Fibroblast of upper back skin (primary cell): ENCODE measurements at places on chromosomes 16 and 17.

- no peak for DNase-seq
Measured at GRCh38 chr17:57672971-57673370, 72.1 kb downstream of the CCDC182 start.

DNA sequence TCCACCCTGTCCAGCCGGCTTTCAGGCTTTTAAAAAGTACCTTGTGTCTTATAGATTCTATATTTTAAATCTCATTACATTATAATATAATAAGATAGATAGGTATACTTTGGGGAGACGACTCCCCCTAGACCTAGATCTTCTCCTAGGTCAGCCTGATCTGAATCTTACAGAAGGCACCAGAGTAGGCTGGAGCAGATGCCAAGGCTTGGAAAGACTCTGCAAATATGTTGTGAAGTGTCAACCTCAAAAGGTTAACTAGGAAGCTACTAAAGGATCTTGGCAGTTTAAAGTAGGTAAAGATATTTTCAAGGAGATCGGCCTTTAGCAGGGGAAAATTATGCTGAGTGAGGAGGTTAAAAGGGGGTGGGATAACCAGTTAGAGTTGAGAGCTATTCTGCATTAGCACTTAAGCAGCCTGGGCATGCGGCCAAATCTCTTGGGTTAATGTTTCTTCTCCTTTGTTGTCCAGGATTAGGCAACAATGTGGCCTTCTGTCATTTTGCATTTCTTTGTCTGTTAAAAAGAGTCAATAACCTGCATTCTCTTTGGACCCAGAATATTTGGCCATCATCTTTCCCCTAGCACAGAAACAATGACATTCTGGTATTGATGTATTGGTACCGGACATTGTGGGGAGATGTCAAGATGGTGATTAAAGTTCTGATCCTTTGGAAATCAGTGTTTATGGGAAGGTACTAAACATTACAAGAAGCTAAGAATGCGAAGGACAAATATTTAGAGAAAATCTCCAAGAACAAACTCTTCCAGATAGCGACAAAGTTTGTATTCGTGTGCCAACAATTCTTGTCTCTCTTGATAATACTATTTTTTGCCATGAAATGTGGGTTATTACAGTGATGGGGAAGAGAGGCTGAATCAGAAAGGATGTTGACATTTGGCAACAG, 51.2 kb upstream of the DHX40 start:
- DNase-seq: peak; percentile 77

GRCh38 chr17:68246271-68247028, 1.4 kb upstream of the AMZ2 start:
- no peak for DNase-seq

DNA sequence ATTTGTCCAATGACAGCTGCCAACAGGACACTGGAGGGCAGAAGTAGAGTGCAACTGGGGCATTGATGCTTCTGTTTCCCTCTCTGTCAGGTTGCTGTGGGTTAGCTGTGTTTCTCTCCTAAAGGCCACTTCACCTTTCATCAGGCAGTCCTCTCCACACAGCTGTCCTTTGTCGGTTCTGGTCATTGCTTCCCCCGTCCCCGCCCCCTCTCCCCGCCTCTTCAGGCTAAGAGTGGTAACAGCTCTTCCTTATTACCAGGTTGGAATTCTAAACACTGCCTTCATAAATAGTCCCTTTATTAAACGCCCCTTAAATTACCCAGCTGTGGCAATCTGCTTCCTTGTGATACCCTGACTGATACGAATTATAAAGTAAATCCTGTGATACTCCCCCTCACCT, 31.8 kb upstream of the NSRP1 start:
- no peak for DNase-seq

- no peak for DNase-seq
Measured at GRCh38 chr17:45263477-45263860, 1.6 kb upstream of the SPATA32 start.

DNA sequence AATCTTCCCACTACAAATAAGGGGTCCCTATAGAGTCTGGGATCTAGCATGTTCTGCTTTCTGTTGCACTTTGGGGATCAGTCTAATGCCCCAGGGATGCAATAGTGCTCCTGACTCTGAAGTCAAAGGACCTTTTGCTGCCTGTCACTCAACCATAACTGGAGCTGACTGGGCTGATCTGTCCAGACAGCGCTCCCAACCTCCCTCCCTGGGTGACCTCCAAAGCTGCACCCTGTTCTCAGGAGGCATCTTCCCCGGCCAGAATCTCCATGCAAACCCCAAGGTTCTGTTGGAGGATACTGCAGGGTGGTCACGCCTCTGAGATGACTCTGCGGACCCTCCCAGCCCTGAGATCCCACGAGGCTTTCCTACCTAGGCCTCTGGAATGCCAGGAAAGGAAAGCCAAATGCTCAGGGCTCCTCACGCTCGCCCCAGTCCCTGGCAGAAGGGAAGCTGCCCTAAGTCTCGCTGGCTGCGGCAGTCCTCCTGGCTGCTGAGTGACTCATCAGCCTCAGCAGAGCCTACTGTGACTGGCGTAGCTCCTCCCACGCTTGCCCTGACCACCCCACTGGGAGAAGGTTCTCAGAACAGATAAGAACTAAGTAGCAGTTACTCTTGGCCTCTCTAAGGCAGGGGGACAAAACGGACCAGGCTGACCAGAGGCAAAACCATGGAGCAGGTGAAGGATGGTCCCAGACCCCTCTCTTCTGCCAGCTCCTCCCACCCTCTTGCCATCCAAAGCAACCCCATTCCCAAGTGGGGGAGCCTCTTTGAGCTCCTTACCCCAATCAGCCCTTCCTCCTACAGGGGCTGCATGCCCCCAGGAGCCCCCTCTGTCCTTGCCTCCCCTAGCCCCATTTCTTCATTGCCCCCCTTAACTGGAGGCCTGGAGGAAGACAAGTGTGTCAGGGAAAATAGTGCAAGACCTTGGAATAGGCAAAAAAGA, 124.1 kb upstream of the TNRC6C start:
- DNase-seq: peak; percentile 75

DNA sequence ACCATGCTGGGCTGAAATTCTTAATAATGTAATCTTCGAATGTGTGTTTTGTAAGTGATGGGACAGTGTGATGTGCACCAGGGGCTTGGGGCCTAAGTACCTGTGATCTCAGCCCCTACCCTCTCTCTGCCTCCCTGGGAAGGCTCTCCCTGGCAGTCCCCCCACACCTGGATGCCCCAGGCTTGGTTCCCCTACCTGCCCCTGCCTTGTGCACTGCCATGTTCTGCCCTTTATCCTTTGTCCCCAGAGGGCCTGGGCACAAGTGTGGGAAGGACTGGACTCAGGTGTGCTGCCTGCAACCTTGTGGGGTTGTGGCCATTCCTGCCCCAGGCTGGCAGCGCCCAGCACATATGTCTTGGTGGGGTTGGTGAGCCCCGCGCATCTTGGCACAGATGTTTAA, 55.4 kb upstream of the CREBBP start:
- no peak for DNase-seq

DNA sequence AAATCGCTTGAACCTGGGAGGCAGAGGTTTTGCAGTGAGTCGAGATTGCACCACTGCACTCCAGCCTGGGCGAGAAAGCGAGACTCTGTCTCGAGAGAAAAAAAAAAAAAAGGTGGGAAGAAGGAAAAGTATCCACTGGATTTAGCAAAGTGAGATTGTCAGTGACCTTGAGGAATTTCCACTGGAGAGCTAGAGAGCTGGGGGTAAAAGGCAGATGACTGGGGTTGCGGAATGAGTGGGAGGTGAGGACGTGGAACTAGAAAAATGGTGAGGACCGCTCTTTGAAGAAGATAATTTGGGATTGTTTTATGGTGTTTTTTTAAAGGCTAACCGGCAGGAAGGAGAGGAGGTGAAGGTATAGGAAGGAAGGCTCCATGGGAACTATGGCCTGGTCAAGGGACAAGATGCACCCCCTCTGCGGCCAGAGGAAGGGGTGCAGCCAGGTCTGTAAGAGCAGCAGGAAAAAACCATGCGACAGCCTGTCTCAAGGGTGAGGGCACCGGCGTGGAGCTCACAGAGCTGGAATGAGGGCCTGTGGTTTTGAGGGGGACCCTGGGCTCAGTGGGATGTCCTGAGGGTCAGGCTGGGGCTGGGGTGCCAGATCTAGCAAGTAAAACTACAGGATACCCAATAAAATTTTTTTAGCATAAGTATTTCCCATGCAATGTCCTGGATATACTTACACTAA, 694 bp upstream of the MLST8 start:
- no peak for DNase-seq

- DNase-seq: no peak
Measured at GRCh38 chr16:74909665-74910064, 75.3 kb downstream of the WDR59 start.

DNA sequence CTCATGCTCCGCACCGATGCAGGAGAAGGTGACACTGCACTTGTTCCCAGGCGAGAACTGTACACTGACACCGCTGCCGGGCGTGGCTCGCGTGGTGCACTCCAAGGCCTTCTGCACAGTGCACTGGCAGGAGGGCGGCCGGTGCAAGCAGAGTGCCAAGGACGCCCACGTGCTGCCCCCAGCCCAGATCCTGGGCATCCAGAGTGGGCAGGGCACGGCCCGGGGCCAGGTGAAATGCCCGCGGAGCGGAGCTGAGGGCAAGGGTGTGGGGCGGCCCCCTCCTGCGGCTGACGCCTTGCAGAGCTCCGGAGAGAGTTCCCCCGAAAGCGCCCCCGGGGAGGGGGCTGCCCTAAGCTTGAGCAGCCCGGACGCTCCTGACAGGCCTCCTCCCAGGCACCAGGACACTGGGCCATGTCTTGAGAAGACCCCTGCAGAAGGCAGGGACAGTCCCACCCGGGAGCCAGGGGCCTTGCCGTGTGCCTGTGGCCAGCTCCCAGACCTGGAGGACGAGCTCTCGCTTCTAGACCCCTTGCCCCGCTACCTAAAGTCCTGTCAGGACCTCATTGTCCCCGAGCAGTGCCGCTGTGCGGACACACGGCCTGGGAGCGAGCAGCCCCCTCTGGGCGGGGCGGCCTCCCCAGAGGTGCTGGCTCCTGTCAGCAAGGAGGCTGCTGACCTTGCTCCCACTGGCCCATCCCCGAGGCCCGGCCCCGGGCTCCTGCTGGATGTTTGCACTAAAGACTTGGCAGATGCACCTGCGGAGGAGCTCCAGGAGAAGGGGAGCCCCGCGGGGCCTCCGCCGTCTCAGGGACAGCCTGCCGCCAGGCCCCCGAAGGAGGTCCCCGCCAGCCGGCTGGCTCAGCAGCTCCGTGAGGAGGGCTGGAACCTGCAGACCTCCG, 21.9 kb upstream of the JPT2 start:
- DNase-seq: no peak

DNA sequence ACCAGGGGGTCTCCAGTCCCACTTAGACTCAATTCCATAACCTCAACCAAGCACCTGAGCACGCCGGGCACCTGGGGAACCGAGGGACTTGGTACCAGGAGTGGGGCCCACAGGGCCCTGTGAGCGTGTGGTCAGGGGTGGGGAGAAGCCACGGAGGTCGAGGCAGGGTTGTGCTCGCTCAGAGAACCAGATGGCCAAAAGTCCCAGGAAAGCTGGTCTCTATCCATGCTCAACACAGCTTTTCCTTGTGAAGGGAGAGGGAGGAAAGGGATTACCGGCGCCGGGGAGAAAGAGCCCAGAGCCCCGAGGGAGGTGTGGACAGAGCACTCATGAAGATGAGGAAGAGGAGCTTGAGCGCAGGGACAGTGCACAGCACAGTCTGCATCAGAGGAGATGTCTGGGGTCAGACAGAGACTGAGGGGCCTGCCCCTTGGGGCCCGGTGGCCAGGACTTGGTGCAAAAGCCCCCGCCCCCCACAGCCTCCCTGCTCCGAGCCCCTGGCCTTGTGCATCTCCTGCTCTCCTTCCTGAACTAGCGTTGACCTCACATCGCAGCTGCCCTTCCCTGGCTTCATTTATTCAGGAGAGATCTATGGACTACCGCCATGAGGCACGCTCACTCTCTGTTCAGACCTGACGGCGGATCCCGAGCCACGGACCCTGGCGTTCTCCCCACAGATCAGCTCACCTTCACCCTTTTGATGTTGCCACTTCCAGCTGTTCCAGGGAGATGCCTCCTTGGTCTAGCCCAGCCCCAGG, 355.4 kb upstream of the TNRC6C start:
- DNase-seq: no peak

DNA sequence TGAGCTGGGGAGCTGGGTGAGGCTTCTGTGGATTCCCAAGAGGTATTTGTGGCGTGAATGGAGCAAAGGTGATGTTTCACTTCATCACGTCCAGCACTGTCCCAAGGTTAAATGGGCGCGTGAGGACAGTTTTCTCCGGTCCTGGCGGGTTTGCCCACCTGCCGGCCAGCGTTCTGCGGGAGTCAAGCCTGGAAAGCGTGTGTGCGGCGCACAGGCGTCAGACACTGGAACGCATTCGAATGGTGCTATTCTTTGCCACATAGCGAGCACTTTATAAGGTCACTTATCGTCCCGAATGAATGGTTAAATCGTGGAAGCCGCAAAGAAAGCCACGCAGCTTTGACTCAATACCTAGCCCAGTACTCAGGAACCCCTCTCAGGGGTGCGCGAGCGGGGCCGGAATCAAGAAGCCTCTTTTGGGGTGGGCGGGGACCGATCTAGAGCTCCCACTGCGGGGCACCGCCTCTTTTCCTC, 446 bp upstream of the PSMD11 start:
- DNase-seq: no peak

- DNase-seq: peak; percentile 98
Measured at GRCh38 chr17:9350080-9350479, 225.5 kb downstream of the STX8 start.
